ENCODE measurements at places on chromosomes 16 and 17.
A peak's percentile ranks its signal among the peaks of the same experiment; 100 is the strongest.

- DNase-seq: no peak
Observed at GRCh38 chr17:72900654-72900971, 191.9 kb downstream of the SLC39A11 start.

DNA sequence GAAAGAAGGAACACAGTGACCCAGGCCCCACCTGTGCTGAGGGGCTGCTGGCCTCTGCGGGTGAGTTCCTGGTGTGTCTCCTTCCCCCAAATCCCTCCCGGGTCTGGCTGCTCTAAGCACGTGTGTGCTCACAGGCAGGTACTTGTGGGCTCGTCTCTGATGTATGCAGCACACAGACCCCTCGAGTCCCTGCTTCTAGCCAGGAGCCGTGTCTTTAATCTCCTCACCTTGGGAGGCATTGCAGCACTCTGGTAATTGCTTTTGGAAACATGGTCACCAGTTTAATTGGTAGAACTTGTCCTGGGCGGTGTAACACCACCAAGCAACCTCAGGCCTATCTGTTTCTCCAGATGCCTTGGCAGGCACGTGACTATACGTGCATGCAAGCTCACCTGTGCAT, 8.8 kb upstream of the RPL38 start:
- DNase-seq: no peak

DNA sequence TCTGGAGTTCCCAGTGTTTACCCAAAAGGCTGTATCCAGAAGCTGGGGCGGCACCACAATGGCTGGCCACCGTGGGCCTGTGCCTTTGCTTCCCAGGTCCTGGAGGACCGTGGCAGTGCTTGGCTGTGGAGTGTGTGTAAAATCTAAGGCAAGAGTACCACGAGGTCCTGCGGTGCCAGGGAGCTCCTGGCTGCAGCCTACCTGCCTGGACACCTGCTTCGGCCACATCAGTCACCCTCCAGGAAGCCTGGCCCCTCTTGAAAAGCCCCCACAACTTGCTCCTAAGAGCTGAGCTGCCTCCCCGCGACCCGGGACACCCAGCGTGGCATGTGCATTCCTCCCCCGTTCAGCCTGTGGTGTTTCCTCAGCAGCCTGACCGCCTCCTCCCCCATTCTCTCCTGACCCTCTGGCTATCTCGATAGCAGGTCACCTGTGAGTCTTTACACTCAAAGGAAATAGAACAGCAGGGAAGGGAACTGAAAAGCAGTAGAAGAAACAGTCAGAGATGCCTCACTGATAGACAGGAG, 7.9 kb downstream of the TIMM22 start:
- DNase-seq: no peak

GRCh38 chr17:20300436-20300934, 166.9 kb downstream of the LGALS9B start:
- no peak for DNase-seq

GRCh38 chr16:76441876-76442275, 164.7 kb downstream of the CNTNAP4 start:
- DNase-seq: no peak

DNA sequence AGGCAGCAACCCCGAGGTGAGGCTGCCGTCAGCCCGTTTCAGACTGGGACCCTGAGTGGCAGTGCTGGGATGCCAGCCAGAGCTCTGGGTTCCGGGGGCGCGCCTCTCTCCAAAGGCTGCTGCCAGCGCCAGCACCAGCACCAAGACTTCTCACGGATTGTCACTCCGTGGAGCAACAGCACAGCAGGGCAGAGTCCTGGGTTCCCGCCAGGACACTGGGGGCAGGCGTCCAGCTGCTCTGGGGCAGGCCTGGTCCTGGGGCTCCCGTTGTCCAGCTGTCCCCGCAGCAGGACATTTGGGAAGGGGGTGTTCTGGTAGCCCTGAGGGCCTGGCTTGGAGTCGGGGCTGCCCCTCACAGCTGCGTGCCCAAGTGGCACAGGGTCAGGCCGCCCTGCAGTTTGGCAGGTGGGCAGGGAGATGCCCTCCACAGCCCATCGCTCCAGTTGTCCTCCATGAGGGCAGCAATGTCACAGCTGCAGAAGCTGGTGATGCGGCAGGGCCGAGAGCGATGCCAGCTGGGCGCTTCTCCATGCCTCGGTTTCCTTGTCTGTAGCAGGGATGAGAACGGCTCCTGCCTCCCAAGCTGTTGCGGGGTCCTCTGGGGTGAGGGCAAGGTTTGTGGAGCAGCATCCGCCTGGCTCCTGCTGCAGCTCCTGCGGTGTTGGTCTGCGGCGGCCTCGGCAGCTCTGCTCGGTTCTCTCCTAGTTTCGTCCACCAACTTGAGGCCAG, 137.3 kb upstream of the CIBAR2 start:
- DNase-seq: no peak

- DNase-seq: no peak
Observed at GRCh38 chr16:87765473-87765775, 362 bp downstream of the KLHDC4 start.

DNA sequence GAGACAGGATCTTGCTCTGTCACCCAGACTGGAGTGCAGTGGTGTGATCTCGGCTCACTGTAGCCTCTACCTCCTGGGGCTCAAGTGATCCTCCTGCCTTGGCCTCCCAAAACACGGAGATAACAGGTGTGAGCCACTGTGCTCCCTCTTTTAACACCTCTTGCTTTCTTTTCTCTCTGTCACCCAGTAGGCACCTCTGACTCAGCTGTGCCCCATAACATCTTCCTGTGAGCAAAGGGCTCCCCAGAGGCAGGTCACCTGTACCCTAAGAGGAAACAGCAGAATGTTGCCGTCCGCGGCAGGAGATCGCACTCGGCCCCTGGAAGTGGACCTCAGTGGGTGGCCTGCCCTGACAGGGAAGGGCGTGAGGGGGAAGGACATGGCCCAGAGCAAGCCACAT, 918 bp upstream of the NLRC3 start:
- no peak for DNase-seq

DNA sequence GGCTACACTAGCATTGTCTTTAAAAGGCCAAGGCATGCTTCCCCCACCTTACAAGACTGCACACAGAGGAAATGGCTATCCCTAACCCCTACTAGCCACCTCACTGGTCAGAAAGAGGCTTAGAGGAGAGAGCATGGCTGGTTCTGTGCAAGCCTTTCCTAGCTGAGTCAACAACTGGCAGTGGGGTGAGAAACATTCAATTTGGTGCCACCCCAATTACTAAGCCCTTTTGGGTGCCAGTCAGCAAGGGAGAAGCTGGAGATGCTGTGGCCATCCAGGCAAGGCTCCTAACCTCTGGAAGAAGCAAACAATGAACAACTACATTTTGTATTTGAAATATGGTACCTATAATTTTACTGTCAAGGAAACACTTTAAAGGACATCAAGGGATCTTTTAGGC, 4.7 kb upstream of the KAT7 start:
- DNase-seq: no peak

- no peak for DNase-seq
Observed at GRCh38 chr16:84995663-84996062, 15.7 kb downstream of the ZDHHC7 start.

DNA sequence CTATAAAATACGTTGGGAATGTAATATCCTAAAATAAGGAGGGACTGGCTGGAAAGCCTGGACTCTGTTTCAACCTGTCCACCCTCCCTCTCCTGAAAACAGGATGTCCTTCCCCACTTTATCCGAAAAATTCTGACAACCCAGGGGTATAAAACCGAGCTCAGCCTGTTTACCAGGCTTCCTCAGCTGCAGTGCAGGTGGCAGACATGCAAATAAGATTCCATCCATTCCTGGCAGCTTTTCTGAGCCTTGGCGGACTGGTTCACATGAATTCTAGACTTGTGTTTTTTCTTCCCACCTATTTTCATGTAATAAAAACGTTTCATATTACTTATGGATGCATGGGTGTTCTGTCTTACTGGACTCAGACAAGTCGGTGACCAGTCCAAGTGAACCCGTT, 479.3 kb downstream of the KCNJ18 start:
- DNase-seq: no peak

DNA sequence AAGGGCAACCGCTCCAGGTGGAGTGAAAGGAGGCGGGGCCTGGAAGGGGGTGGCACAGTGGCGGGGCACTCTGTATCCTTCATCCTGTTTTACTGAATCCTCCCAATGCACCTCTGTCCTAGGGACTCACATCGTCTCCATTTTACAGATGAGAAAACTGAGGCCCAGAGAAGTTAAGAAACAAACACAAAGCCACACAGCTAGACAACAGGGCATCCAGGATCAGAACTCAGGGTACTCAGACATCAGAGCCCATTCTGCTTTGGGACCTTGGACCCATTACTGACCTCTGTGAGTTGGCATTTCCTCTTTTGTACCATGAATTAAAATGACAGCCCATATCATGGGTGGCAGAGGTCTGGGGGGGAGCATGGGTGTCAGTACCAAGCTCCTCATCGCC, 129.2 kb downstream of the CPPED1 start:
- no peak for DNase-seq

GRCh38 chr17:8448310-8448709, 12.6 kb downstream of the NDEL1 start:
- DNase-seq: no peak

DNA sequence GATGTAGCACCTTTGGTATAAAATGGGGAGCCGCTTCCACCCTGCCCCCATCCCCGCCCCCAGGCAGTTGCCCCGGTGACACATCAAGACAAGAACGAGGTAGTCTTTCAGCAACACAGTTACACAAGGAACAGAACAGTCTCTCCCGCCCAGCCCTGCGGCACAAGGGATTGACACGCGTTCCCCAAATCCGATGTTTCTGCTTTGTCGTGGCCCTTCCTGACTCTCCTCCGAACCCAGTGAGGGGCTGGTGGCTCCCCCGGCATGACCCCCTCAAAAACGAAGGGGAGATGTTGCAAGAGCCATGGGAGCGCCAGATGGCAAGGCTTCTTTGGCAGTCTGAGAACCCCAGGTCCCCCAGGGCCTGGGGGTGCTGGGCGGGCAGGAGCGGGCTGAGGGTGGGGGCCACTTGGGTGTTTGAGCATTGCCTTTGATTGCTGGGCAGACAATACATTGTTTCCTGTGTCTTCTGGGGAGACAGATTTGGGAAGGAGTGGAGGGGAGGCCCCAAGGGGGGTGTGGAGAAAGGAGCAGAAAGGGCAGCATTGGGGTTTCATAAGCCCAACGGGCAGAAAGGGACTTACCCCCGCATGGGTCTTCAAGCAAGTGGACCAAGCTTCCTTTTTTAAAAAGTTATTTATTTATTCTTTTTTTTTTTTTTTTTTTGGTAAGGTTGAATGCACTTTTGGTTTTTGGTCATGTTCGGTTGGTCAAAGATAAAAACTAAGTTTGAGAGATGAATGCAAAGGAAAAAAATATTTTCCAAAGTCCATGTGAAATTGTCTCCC, 16.6 kb downstream of the COL1A1 start:
- DNase-seq: peak; percentile 70

DNA sequence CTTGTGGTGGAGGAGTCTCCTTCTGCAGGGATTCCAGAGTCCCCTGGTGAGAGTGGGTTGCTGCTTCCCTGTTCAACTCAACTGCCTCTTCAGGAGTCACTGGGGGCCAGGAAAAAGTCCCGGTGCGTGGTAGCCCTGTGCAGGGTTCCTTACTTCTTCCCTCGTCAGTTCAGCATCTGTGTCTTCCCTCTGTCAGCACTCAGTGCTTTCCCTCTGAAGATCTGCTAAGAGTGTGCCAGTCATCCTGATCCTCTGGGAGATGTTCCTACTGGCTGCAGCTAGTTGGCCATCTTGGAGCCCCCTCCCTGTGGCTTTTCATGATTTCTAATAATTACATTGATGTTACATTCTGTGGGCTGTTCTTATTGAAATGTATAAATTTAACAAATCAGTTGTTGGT, 36.5 kb downstream of the NF1 start:
- no peak for DNase-seq

DNA sequence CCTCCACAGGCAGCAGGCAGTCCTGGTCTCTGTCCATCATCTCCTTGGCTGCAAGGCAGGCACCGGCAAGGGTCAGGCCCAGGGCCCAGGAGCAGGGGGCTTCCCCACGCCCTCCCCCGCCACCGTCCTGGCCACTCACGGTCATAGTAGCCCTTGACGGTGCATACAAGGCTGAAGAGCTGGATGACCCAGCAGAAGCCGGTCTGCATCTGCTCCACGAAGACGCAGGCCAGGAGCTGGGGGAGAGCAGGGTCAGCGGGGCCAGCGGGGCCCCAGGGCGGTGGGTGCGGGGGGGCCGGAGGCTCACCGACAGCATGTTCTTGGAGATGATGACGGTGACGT, 20.1 kb downstream of the CTU2 start:
- no peak for DNase-seq

GRCh38 chr16:29819506-29819905, 756 bp upstream of the MVP start:
- no peak for DNase-seq

DNA sequence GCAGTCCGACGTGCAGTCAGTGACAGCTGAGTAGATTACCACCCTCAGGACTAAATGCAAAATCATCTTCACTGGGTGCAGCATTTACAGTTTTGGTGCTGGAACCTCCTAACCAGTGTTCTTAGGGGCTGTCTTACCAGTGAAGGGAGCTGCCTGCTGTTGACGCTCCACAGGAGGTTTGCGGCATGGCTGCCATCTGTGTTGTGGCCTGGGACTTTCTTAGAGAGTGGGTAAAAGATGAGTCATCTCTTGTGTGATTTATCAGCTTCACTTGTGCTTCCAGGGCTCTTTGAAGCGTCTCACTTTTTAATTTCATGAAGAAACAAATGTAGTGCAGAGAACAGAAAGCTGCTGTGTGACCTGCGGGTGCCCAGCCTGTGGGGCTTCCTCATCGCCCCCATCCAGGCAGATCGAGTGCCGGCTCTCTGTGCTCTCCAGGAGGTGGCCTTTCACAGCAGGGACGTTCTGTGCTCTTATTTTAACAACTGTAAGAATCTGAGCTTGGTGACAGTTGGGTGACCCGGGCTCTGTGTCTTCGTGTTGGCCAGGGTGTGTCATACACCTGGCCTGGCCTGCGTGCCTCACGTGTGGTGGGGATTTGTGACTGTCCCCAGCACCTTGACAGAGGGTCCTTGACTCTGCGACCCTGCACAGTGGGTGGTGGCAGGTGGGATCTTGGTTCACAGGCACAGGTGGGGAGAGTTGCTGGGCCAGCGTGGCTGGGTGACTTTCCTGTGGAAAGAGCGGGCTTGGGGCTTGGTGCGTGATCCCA, 24.3 kb upstream of the ZNF750 start:
- DNase-seq: peak; percentile 96

- no peak for DNase-seq
Observed at GRCh38 chr17:56111706-56112485, 41.4 kb upstream of the ANKFN1 start.

DNA sequence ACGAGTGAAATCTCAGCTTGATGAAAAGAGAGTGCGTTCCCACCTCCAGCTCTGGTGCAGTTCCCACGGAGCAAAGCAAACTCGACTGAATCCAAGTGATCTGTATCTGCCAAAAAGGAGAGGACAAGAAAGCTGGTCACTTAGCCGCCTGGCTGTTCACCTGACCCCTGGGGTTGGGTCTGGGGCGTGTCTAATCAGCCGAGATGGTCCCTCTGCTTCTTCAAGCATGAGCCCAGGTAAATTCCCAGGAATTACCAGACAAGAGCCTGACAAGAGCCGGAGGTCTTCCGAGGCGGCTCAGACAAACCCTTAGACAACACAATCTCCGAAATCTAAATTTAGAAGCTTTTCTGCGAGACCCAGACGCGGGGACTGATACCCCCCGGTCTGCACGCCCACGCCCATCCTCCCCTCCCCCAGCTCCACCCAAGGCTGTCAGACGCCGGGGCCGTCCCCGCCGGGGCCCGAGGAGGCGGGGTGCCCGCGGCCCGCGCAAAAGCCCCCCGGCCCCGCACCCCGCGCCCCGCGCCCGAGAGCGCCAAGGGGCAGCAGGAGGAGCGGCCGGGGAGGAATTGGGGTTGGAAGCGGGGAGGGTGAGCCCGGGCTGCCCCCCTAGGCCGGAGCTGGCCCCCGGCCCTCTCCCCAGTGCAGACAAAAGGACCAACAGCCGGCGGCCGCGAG, 674 bp downstream of the ZNF821 start:
- DNase-seq: no peak

GRCh38 chr16:52384378-52384777, 162.6 kb downstream of the TOX3 start:
- no peak for DNase-seq

Measured in MV-4-11 (cell line).